ENCODE measurements at places on chromosomes 5 and 9.

DNA sequence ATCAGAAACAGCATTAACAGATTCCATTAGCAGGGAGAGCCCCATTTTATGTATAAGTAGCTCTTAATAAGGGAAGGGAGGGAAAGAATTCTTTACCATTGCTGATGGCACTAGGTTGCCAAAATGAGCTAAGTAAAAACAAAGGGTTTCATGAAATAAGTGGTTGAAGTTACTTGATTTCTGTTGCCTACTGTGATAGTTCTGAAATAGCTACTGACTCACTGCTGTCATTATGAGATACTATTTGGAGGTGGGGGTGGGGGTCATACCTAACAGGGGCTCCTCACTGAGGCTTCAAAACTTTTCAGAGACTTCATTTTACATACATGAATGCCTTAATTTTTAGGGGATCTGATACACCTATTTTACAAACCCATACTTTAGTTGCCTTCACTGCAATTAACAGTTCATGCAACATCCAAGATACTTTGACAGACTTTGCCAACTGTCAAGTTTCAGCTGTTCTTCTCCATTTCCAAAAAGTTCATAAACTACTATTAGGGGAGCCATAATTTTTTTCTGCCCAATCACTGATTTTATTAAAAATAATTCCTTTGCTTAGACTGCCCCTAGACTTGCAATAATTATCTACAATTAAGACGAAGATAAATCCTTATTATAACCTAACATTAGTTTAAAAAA, 4.6 kb downstream of the HOMER1 start:
- DNase-seq: no peak

GRCh38 chr5:43294226-43294625, 19.0 kb downstream of the HMGCS1 start:
- DNase-seq: no peak

DNA sequence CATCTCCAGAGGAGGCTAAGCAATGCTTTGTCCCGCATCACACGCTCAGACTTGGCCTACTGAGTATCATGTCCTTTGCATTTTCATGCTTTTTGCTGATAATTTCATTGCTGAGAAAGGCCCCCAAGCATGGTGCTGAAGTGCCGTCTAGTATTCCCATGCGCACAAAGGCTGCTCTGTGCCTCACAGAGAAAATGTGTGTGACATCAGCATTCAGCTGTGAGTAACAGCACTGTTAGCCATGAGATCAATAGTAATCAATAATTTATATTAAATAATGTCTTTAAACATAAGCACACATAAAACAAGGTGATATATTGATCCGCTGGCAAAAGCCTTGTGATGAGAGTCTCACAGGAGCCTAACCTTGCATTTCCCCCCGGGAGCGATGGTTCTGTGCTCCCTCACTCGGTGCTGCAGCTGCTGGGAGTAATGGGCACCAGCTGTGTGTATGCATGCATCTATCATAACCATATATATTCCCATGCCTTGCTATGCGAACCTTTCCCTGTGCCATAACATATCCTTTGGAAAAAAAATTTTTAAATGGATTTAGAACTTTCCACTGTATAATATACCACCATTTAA, 50.4 kb upstream of the RNF130 start:
- no peak for DNase-seq

GRCh38 chr5:151154931-151155774, 2.4 kb downstream of the ANXA6 start:
- peak; percentile 48 for DNase-seq

DNA sequence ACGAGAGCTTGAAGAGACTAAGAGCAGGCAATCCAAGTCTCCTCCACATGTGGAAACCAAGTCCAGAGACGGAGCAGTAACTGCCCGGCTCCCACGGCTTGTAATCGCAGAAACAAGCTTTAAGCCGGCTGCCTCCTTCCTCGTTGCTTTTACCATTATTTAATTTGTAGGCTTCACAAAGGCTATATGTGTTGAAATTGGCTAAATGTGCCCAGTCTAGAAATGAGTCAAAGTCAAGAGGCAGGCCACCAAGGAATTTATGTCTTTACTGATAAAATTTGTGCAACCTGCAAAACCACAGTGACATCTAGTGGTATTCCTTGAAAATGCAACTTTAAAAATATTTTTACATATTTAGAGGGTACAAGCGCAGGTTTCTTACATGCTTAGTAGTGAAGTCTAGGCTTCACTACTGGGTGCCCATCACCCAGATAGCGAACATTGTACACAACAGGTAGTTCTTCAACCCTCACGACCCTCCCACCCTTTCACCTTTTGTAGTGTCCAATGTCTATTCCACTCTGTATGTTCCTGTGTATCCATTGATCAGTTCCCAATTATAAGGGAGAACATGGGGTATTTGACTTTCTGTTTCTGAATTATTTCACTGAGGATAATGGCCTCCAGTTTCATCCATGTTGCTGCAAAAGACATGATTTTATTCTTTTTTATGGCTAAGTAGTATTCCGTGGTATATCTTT, 33.5 kb upstream of the EBF1 start:
- DNase-seq: no peak

- DNase-seq: no peak
Measured at GRCh38 chr9:29241320-29241719, 1668.0 kb upstream of the C9orf72 start.

- no peak for DNase-seq
Measured at GRCh38 chr5:149793256-149793550, 63.1 kb downstream of the PPARGC1B start.

DNA sequence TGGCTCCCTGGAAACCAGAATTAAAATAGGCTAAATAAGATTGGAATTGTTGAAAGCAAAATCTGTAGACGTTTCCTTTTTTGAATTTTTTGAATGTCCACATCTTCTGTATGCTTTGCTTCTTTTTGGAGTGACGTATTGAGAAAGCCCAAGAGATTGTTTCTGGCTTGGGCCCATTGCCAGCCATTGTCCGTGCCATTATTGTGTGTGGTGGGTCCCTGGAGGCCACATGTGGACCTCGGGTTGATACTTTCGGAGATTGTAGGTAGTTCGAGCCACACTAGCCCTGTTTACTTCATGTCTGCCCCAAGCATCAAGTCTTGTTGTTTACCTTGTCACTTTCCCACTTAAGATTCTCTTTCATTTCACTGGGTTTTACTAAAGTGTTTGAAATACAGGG, 106.0 kb downstream of the PALM2AKAP2 start:
- DNase-seq: no peak

DNA sequence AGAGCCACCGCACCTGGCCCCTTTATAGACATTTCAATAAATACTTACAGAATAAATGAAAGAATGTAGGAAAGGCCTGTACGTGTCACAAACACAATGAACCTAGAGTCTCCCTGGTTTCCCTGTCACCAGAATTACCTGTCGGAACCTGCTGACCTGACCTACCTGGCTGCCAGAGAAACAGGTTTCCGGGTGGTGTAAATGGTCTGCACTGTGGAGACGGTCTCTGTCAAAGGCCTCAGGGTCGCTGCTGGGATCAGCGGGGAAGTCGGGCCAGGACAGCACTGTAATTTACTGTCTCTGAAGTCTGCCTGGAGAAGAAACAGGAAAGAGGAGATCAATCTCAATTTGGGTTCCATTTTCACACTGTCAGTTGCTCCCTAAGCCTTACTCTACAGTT, 9.3 kb upstream of the FRRS1L start:
- DNase-seq: no peak

DNA sequence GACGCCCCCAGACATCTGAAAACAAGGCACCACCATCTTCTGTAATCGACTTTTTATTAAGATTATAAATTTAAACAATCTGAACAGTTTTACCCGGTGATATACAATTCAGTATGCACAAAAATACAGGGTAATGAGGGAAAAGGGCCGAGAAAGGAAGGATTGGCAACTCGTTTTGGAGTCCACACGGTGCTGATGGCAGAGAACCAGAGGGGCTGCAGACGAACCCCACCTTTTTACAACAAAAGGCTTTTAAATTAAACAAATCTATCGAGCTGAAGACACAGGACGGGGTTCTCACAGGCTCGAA, 2.6 kb downstream of the IER5L start:
- DNase-seq: no peak

- no peak for DNase-seq
Measured at GRCh38 chr5:166086568-166086967, 2204.9 kb upstream of the WWC1 start.

GRCh38 chr5:181217803-181218062, 5.3 kb upstream of the TRIM41 start:
- DNase-seq: no peak

- no peak for DNase-seq
Measured at GRCh38 chr5:78487846-78488245, 127.4 kb downstream of the SCAMP1 start.

GRCh38 chr5:152288917-152289595, 116.0 kb downstream of the NMUR2 start:
- no peak for DNase-seq

GRCh38 chr9:124010665-124011321, 775 bp upstream of the LHX2 start:
- DNase-seq: no peak

DNA sequence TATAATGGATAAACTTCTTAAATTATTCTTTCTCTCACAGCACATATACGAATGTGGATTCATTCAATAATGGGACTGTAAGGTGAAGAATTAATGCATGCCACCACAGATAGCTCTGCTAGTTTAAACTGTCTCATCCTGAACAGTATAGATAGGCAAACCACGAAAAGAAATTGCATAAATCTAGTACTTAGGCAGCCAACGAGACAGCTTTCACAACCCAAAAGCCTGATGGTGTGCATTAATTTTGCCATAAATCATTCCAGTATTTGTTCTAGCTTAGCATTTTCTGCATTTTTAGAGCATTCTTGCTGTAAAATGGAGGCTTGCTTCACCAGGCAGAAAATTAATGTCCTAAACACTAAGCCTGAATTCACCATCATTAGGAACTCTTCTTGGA, 834.2 kb upstream of the DMAC1 start:
- no peak for DNase-seq

GRCh38 chr5:163489055-163489744, 16.2 kb upstream of the MAT2B start:
- no peak for DNase-seq

GRCh38 chr5:125484272-125484741, 737.9 kb upstream of the ZNF608 start:
- no peak for DNase-seq

- DNase-seq: no peak
Measured at GRCh38 chr9:98477884-98478283, 222.4 kb upstream of the TBC1D2 start.

- DNase-seq: no peak
Measured at GRCh38 chr5:7886849-7887475, 18.0 kb downstream of the MTRR start.

GRCh38 chr5:43769571-43770355, 166.8 kb downstream of the NNT start:
- DNase-seq: no peak

GRCh38 chr5:57784121-57784520, 301.5 kb upstream of the ACTBL2 start:
- DNase-seq: no peak

DNA sequence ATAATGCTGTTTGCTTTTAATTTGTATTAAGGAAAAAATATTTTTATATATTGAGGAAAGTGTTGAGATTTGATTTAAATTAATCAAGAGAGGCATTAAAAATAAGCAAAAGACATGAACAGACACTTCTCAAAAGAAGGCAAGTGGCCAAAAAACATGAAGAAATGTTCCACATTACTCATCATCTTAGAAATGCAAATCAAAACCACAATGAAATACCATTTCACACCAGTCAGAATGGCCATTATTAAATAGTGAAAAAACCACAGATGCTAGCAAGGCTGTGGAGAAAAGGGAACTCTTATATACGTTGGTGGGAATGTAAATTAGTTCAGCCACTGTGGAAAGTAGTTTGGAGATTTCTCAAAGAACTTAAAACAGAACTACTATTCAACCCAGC, 45.9 kb downstream of the RANBP17 start:
- no peak for DNase-seq

- no peak for DNase-seq
Measured at GRCh38 chr9:35728041-35728971, 3.7 kb downstream of the TLN1 start.

DNA sequence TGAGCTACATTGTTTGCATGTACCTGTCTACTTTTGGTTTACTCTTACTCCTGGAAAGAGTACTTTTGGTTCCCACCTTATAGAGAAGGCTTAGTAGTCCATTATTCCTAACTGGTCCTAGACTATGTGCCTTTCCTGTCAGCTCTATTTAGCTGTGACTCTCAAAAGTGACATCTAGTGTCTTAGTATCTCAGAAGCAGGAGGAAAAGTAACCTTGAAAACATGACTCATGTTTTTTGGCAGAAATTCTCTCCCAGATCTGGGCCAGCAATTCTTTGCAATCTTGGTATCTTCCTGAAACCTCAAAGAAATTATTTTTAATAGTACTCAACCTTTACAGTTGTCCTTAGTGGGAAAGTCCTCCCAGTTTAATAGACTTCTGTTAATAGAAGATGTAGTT, 691.7 kb upstream of the SEMA6A start:
- DNase-seq: no peak

DNA sequence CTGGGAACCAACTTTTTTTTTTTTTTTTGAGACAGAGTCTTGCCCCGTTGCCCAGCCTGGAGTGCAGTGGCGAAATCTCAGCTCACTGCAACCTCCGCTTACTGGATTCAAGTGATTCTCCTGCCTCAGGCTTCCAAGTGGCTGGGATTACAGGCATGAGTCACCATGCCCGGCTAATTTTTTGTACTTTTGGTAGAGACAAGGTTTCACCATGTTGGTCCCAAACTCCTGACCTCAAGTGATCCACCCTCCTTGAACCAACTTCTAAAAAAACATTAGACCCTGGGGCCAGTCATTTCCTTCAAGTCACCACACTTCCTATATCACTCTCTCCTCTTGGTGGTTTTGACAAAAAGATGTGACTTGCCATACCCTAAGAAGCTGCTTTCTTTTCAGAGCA, 10.9 kb upstream of the SHROOM1 start:
- no peak for DNase-seq

GRCh38 chr5:143594902-143595818, 191.7 kb upstream of the NR3C1 start:
- DNase-seq: no peak

- no peak for DNase-seq
Measured at GRCh38 chr5:135246923-135247795, 151.9 kb downstream of the MACROH2A1 start.

- DNase-seq: no peak
Measured at GRCh38 chr5:16585041-16585667, 31.6 kb downstream of the RETREG1 start.

All from activated CD8-positive, alpha-beta memory T cell treated with anti-CD3 and anti-CD28 coated beads for 4 hours (primary cell).